ENCODE measurements at places on chromosomes 6 and 20.

GRCh38 chr20:45452238-45452637, 17.3 kb upstream of the WFDC2 start:
- no peak for DNase-seq

GRCh38 chr6:34305982-34306708, 57.3 kb upstream of the SMIM29 start:
- no peak for DNase-seq

GRCh38 chr6:107435798-107436197, 23.6 kb downstream of the PDSS2 start:
- DNase-seq, result no peak

- no peak for DNase-seq
Observed at GRCh38 chr6:104789770-104790190, 69.9 kb downstream of the HACE1 start.

DNA sequence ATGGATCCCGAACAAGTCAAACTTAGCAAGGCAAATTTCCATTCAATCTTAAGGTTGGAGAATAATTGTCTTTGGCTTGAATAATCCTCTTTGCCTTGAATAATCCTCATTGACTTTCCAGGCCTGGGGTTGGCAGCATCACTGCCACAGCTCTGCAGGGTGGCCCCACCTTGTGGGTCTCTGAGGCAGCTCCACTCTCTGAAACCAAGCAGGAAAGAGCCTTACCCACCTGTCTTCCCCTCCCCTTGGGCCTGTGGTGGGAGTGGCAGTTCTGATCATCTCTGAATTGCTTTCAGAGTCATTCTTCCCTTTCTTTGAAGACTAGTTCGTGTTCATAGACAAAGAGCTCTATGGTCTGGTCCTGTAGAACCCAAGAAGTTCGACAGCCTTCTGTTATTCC, 47.5 kb downstream of the KCNQ5 start:
- no peak for DNase-seq

- DNase-seq, result no peak
Observed at GRCh38 chr6:45666846-45667245, 289.1 kb upstream of the SUPT3H start.

GRCh38 chr20:60056407-60057122, 98.3 kb downstream of the CDH26 start:
- DNase-seq, result no peak

- no peak for DNase-seq
Observed at GRCh38 chr20:2118783-2119182, 17.2 kb downstream of the STK35 start.

GRCh38 chr6:166032366-166033200, 135.1 kb downstream of the TBXT start:
- no peak for DNase-seq

DNA sequence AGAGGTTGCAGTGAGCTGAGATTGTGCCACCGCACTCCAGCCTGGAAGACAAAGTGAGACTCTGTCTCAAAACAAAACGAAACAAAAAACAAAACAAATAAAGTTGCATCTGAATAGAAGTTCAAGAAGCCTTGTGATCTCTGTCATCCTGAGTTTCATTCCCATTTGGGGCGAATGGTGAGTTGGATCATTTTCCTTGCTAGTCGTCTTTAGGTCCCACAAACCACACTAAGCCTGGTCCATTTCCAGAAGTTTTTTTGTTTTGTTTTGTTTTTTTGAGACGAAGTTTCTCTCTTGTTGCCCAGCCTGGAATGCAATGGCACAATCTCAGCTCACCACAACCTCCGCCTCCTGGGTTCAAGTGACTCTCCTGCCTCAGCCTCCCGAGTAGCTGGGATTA, 33.8 kb downstream of the ZNF217 start:
- no peak for DNase-seq

DNA sequence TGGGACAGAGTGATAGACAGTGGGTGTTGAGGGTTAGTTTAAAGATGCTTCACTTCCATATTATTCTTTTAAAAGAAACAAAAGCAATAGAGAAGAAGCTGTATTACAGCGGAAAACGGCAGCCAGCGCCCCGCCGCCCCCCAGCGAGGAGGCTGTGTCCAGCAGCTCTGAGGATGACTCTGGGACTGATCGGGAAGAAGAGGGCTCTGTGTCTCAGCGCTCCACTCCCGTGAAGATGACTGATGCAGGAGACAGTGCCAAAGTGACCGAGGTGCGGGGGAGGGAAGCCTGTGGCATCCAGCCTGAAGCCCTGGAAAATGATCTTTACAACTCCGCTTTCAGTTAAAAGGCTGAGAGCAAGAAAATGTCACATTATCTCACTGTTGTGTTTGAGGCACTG, 100.2 kb downstream of the FIG4 start:
- DNase-seq, result no peak

- no peak for DNase-seq
Observed at GRCh38 chr20:571754-572441, 28.3 kb upstream of the CSNK2A1 start.

DNA sequence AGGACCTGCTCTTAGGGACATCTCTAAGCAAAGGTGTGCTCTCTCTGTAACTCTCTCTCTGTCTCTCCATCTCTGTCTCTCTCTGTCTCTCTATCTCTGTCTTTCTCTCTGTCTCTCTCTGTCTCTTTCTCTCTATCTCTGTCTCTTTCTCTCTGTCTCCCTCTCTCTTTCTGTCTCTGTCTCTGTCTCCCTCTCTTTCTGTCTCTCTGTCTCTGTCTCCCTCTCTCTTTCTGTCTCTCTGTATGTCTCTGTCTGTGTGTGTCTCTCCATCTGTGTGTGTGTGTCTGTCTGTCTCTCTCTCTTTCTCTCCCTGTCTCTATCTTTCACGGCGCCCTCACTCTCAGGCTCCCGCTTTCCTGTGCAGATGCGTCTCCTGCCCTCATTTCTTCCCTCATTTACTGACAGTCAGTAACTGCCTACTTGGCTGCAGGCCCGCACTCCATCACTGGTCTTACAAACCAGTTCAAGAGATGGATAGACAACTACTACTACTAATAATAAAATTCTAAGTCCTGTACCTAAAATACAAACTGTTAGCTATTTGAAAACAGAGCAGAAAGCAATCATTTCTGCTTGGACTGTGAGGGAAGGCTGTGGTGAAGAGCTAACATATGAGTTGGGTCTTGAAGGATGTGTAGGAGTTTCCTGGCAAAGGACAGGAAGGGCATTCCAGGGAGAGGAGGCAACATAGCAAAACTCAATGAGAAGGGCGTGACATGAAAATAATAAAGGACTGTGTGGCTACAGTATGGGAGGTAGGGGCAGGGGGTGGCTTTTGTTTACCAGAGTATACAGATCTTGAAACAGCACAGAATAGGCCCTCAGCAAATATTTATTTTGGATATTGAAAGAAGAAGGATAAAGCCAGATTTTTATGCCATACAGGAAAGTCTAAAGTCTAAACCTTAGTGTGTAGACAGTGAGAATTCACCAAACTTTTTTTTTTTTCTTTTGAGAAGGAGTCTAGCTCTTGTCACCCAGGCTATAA, 67.8 kb upstream of the TAB2 start:
- no peak for DNase-seq

GRCh38 chr6:35164277-35164676, 23.1 kb upstream of the TCP11 start:
- DNase-seq, result no peak

- DNase-seq, result no peak
Observed at GRCh38 chr6:31531162-31531561, 2.4 kb downstream of the MCCD1 start.

- no peak for DNase-seq
Observed at GRCh38 chr6:32439602-32440214, at the start of gene HLA-DRA. HLA-DRA (plus strand) TSS chr6:32439887; CDS start chr6:32439951, 64 bp downstream.

DNA sequence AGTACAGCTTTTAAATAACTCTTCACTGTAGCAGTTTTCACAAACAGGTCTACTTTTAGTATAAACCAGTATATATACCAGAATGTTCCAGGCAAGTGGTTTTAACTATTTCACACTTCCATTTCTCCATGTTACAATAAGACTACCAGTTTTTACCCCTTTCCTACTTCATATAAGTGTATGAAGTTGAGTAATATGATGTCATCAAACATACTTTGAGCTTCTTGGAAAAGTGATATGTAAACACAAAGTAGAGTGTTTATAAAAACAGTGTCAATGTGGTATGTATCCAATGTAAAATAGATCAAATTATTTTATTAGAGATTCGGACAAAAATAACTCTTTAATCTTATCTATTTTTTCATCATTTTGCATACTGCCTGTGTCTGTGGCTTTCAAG, 2.5 kb upstream of the PAQR8 start:
- DNase-seq, result no peak

GRCh38 chr20:51592564-51592963, 50.0 kb upstream of the NFATC2 start:
- no peak for DNase-seq

DNA sequence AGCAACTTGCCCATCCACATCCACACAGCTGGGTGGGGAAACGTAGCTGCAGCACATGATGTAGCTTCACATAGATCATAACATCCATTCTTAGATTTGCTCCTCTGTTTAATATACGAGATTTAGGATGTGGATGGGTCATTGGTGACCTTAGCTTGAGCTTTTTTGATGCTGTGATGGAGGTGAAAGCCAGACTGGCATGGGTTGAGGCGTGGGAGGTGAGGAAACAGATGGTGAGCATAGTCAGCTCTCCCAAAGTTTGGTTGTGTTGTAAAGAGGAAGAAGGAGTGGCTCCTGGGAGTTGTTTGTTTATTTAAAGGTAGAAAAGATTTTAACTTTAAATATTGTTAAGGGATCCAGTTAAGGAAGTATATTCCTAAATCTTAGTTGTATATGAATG, 5.3 kb downstream of the ARFGEF2 start:
- DNase-seq, result no peak

DNA sequence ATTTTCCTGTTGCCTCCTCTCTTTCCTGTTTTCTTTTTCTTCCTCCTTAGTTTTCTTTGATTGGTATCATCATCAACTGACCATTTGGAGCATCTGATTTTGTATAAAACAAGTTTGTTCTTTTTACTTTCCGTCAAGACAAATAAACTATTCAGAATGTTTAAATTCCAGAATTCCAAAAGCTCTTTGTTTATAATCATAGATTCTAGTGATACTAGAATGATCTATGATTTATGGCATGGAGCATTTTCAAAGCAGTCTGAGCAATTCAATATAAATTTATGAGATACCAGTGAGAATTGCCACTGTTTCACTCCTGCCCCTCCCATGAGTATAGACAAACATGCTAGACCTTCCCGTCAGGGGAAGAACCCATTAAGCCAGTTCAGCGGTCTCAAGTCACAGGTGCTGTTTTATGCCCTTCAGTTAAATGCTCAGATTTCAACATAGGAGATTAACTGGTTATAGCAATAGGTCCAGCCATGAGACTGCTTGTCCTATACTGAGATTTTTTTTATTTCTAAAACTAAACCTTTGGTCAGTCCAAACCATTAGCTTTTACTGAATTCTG, 60.7 kb downstream of the GRIK2 start:
- DNase-seq, result no peak

GRCh38 chr6:71404967-71405278, 116.3 kb downstream of the OGFRL1 start:
- no peak for DNase-seq

GRCh38 chr6:8435845-8436168, 462 bp upstream of the SLC35B3 start:
- no peak for DNase-seq

DNA sequence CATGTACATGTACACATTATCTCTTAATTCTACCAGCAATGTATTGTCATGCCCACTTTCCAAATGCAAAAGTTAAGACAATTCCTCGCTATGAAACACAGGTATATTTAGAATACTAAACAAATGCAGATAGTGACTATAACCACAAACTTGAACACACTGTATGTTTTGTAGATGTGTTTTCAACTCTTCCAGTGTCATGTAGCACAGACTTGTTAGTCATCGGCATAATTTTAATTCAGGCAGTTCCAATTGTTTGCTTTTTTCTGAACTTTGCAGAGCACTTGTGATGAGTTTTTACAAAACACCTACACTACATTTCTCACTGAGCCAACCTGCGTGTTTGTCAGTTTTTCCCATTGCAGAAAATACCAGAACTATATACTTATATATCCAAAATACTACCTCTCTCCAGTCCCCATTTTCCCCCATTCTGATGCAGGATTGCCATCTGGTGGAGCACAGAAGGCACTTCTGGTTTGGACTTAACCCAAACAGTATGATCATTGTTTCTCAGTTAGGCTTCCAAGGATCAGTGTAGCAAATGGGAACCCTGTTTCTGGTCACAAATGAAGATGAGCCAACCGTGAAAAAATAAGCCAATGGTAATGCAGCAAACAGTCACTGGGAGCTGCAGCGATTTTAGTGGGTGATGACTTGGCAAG, 143.4 kb downstream of the ADGRB3 start:
- DNase-seq, result peak; percentile 67

DNA sequence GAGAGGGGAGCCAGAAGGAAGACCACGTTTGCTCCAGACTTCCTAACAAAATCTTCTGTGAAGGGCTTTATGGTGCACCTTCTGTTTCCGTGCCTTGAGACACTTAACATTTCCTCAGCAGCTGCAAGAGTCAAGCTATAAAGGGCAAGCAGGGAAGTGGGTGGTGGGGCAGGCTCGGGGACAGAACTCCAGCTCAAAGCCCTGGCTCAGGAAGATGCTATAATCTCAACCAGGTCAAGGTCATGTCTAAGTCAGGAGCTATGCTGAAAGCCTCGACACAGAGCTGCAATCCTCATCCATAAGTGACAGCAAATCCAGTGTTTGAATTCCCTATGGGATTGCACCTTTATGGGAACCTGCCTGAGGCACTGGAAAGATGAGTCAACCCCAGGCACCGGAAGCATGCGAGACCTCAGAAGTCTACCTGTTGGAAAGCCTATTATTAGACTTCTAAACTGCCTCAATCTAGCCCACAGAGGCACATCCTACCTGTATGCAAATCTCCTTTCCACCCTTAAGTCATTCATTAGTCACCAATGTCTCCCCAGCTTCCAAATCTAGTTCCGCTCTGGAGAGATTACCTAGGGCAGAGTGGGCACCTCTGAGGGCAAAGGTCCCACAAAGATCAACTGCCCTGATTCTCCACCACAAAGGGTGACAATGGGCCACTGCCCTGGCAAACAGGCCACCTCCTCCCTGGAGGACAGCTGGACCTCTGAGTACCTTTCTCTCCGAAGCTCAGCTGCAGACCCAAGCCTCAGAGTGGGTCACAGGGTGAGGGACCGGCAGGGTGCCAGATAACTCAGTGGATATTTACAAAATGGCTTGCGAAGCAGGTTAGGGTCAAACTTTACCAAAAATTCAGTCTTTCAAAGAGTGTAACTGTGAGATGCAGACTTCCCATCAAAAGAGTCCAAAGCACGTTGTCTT, 287.0 kb downstream of the CDC5L start:
- DNase-seq, result no peak

GRCh38 chr20:5316188-5317158, at the start of gene PROKR2:
PROKR2 (minus strand) TSS chr20:5316954; CDS start chr20:5314369, 2,585 bp downstream.
- peak; percentile 61 for DNase-seq

- no peak for DNase-seq
Observed at GRCh38 chr20:36881331-36881730, 5.4 kb downstream of the TLDC2 start.

GRCh38 chr6:31267651-31268368, 4.1 kb downstream of the HLA-C start:
- no peak for DNase-seq

All from NCI-H345 (cell line).